WTC11 (cell line): ENCODE measurements at places on chromosomes 16 and 17. TPM values are rescaled to one million over a fixed set of nuclear protein-coding genes. Genes with fewer than 3 reads are reported as not detected.

- no peaks in the 10 kb centered on the region for H3K4me1 ChIP-seq
- no peaks in the 10 kb centered on the region for H3K36me3 ChIP-seq
- H3K4me3 ChIP-seq, result no peak overlapping the region
- no peaks in the 10 kb centered on the region for H3K27me3 ChIP-seq
- H3K27ac ChIP-seq, result no peak overlapping the region
These were observed 28.4 kb upstream of the MED13 start for GRCh38 chr17:62093188-62094155.

NOG gene
- total RNA-seq, result 0.89 to 1.2 TPM (median 1.1 TPM) in 3 replicates

DNA sequence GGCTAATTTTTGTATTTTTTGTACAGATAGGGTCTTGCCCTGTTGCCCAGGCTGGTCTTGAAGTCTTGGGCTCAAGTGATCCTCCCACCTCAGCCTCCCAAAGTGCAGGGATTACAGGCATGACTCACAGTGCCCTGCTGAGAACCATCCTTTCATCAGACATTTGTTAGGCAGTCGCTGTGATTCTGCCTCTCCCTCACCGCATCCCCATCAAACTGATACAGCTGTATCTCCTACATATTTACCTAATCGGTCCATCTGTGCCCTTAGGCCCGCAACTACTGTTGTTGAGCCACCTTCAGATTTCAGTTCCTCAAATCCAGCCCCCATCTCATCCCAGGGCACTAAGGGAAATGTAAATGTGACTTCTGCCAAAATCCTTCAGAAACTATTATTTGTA lies 2.0 kb upstream of the SLC43A2 start:
- no peak for DNase-seq
- no peaks in the 10 kb centered on the region for H3K36me3 ChIP-seq
- peaks cover 19% of the 10 kb centered on the region for H3K27me3 ChIP-seq
- H3K4me1 ChIP-seq, result peaks cover 20% of the 10 kb centered on the region
- H3K4me3 ChIP-seq, result peak overlapping the region; percentile 28; the same call in 1 of the 2 replicates

DNA sequence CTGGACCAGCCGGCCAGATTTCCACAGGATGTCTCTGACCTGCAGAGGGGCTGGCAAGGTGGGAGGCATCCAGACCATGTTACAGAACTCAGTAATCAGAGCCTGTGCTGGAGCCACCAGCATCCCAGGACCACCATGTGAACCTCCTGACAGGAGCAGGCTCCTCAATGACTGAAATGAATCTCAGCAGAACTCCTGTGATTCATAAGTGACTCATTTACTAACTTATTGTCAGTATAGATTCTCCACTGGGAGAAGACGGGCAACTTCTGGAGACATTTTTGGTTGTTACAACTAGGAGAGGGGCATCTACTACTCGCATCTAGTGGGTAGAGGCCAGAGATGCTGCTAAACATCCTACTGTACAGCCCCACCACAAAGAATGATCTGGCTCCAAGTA lies 3.1 kb upstream of the WWOX start:
- no peak overlapping the region for H3K27ac ChIP-seq
- no peak overlapping the region for H3K4me3 ChIP-seq
- peaks cover 12% of the 10 kb centered on the region for H3K4me1 ChIP-seq
- H3K27me3 ChIP-seq, result peaks cover 60% of the 10 kb centered on the region

GRCh38 chr16:27641260-27641659 lies 91.3 kb downstream of the KATNIP start:
- no peaks in the 10 kb centered on the region for H3K27me3 ChIP-seq
- H3K4me3 ChIP-seq, result no peak overlapping the region
- peaks cover 21% of the 10 kb centered on the region for H3K4me1 ChIP-seq
- no peak for DNase-seq
- peaks cover 7% of the 10 kb centered on the region; the same call in 1 of the 2 replicates for H3K36me3 ChIP-seq
- H3K27ac ChIP-seq, result peak overlapping the region; percentile 57; the same call in 1 of the 2 replicates
